Putamen (tissue), 1 donor: ENCODE measurements at places on chromosomes 2 and 18.

DNA sequence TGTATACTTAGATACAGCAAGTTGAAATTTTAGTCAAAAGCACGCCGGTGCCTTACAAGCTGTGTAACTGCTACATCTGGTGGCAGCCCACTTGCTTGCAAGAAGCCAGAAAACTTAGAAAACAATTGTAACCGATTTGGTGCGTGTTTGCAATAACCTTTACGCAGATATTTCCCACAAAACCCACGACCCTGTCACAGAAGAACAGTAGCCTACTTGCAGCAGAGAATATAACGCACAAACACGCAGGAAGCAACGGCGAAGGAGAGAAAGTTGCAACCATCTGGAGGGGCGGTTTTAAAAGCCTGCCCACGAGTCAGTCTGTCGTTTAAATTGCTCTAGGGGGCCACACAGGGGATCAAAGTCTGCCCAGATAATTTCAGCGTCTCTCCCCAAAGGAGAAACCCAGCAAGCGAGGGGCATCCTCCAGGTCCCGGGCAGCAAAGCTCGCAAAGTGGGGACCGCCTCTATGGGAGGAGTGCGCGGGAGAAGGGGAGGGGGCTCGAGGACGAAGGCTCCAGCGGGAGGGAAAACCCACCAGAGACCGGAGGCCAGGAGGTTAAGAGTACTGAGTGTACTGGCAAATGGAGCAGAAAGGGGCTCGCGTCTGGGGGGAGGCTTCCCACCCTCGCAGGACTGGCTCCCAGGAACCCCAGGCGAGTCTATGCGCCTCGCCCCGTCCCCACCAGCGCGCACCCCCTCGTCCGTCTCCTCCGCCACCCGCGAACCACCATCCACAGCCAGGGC lies 1.1 kb downstream of the TLK1 start:
- peak; percentile 56 for DNase-seq

DNA sequence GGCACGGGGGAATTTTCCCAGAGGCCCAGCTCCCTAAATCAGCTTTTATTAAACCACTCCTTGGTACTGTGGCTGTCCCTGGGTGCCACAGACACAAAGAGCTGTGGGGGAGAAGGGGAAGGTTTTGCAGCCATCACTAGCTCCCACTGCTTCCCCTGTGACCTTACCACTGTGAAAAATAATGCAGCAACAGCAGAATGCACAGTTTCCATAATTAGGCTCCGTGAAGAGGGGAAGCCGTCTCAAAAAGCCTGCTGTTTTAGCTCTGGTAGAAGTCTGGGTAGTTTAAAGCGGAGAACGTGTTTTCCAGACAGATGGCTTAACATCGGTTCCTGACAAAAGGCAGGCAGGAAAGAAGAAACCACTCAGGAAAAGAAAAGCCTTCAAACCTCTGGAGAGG lies 27.5 kb upstream of the CAB39 start:
- DNase-seq, result no peak

- no peak for DNase-seq
Observed at GRCh38 chr2:769771-770170, 92.6 kb upstream of the TMEM18 start.

GRCh38 chr2:132936791-132937190 lies 266.8 kb upstream of the LYPD1 start:
- DNase-seq, result no peak

DNA sequence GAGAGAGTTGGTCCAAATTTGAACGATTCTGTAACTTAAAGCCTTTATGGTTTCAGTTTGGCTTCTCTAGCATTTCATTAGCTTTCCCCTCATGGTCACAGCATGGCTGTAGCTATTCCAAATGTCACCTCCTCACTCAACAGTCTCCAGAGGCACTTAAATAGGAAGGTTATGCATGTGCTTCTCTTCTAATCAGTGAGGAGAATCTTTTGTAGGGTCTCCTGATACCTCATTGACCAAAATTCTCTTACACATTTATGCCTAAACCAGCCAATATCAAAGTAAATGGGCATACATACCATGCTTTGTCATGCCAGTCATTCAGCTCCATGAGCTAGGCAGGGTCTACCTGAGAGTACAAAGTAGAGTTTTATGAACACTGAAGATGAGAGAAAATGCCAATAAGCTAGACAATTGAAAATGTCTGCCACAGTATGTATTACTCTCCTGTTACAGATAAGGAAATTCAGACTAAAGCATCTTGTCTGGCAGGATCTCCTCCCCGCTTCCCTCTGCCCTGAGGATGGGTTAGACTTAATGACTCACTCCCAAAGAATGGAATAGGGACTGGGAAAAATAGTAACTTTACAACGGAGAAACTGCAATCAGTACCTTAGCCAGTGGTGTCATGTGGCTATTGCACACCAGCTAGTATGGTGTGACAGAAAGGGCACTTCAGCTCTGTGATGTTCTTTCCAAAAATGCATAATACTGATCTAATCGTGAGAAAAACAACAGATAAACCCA lies 15.4 kb downstream of the DSG2 start:
- no peak for DNase-seq

DNA sequence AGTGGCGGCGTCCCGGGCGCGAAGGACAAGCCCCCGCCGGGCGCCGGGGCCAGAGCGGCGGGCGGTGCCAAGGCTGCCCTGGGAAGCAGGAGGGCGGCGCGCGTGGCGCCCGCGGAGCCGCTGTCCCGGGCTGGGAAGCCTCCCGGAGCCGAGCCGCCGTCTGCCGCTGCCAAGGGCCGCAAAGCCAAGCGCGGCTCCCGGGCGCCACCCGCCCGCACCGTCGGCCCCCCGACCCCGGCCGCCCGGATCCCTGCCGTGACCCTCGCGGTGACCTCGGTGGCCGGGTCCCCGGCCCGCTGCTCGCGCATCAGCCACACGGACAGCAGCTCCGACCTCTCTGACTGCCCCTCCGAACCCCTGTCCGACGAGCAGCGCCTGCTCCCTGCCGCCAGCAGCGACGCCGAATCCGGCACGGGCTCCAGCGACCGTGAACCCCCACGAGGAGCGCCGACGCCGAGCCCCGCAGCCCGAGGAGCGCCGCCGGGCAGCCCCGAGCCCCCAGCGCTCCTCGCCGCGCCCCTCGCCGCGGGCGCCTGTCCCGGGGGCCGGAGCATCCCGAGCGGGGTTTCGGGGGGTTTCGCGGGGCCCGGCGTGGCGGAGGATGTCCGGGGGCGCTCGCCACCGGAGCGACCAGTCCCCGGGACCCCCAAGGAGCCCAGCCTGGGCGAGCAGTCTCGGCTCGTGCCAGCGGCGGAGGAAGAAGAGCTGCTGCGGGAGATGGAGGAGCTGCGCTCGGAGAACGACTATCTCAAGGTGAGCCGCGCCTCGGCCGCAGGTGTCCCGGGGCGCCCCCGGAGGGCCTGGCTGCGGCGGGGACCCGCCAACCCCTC lies 820 bp downstream of the MTCL1 start:
- no peak for DNase-seq

DNA sequence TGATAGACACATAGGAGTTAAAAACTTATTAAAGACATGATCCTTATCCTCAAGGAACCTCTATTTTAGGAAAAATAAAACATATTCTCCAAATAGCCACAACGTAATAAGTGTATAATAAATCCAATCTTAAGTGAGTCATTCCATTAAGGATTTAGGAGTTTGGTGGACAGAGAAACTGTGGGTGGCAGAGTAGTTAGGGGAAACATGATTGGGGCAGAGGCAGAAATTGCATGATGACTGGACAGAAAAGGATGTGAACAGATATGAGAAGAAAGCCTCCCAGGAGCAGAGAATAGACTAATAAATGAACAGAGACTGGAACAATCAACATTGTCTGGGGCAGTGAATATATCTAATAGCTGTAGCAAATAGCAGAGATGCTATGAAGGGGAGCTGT lies 48.1 kb upstream of the SIGLEC15 start:
- no peak for DNase-seq

- DNase-seq, result no peak
Observed at GRCh38 chr2:239839306-239839705, 185.8 kb downstream of the NDUFA10 start.

DNA sequence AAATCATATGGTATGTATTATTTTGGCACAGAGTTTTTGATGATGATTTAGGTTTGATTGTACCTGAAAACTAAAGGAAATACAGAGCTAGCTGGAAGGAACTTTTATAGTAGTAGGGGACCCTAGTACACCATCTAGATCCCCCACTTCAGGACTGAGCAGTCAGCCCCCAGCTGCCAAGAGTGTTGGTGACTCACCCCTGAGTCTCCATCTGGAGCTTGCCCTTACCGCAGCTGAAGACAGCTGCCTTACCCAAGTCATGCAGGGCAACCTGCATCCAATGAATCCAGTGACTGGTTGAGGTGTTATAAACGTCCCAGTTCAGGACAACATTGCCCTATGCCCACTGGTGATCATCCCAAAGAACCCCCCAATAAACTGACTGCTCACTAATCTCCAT lies 15.3 kb downstream of the PMS1 start:
- no peak for DNase-seq

DNA sequence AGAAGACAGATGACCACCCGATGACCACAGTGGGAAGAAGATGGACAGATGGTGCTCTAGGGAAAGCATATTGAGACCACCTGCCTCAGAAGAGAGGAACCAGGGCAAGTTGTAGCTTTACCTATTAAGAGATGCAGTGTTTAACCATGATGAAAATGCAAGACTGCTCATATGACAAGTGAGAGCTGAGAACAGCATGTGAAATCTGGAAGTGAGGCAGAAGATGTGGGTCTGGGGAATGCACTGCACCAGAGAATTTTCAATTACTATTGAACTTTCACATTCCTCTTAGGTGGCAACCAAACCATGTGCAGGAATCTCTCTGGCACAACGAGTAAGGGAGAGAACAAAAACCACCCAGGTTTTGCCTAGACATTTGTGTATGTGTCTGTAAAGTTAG lies 184.8 kb upstream of the CRIM1 start:
- no peak for DNase-seq

- DNase-seq, result no peak
Observed at GRCh38 chr2:145743011-145743410, 1223.1 kb upstream of the ZEB2 start.
